ENCODE measurements at places on chromosomes 5 and 9.

DNA sequence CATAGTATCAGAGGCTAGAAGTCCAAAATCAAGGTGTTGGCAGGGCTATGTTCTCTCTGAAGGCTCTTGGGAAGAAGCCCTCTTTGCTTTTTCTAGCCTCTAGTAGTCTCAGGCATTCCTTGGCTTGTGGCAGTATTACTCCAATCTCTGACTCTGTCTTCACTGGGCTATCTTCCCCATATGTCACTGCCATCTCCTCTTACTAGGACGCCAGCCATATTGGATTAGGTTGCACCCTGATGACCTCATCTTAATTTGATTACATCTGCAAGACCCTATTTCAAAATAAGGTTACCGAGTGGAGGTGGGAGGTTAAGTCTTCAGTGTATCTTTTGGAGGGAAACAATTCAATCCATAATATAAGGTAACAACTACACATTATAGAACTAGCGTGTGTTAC, 21.3 kb upstream of the EBF1 start:
- DNase-seq = no peak

DNA sequence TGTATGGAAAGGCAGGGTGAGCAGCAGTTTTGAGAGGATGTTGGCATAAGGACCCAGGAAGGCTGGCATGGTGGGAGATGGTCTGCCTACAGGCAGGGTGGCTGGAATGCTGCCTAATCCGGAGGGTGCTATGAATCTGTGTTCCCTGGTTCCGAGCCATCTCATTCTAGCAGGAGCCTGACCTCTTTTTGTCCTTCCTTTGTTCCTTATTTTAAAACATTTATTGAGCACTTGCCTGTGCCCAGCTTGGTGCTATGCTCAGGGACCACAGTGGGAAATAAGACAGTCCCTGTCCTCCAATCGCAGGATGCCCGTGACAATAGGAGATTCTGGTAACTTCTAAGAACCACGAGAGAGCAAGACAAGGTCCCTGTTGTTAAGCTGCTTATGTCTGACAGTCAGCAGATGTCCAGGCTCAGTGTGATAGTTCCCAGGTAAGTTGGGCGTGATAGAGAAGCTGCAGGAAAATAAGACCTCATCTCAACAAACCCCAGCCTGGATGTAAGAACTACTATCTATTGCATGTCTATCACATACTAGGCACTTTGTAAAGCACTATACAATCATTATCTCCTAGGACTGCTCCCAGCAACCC, 9.1 kb upstream of the ZBTB34 start:
- DNase-seq = no peak

DNA sequence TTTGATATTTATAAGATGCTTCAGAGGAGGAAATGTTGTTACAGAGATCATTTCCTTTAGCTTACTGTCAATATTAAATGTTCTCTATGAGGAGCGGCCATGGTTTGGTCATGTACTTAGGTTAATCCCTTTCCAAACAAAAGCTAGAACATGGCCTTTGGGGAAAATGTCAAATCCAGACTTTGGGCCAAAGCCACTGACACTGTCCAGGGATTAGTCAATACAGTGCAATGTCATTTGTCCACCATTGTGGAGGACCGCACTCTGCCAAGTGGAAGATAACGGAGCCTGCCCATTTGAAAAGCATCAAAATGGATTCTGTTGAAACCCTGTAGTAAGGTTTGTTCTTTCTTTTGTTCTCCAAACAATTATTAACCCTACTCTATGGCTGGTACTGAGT, 50.1 kb downstream of the FRMPD1 start:
- no peak for DNase-seq

DNA sequence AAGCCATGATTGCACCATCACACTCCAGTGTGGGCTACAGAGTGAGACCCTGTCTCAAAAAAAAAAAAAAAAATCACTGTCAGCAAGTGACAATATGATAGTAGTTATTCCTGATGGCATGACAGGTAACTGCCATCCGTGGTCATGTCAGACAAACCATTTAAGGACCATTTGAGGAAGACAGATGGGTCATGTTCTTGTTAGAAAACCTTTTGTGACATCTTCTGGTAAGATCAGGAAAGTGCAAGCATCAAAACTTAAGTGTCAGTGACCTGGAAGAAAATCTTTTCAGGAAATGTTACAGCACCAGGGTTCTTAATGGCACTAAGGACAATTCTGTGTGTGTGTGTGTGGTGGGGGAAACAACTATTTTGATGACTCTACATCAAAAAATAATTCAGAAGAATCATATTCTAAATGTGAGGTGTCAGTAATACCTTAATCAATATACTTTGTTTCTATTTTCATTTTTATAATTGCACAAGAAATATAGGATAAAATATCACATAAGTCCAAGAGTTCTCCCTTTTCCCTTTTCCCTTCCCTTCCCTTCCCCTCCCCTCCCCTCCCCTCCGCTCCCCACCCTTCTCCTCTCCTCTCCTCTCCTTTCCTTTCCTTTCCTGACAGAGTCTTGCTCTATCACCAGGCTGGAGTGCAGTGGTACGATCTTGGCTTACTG, 17.8 kb downstream of the SLC38A9 start:
- DNase-seq = no peak

GRCh38 chr9:18447541-18447940, 26.4 kb upstream of the ADAMTSL1 start:
- no peak for DNase-seq

DNA sequence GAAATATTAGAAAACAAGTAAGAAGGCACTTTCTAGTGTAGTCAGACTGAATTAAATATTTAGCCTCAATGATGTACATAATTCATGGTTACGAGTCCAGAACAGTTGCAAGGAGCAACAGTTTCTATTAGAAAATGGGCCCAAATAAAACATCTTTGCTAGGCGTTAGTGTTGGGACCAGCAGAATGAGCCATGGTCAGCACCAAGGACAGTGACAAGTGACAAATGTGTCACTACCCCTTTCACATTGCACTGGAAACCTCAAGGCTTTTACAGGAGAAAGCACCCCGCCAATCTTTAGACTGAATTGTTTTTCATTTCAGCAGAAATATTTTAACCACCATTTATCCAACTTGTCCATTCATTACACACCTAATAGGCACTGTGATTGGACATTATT, 301.3 kb upstream of the ADCY2 start:
- DNase-seq = no peak

GRCh38 chr9:97873425-97873824, 20.4 kb downstream of the FOXE1 start:
- DNase-seq = no peak

DNA sequence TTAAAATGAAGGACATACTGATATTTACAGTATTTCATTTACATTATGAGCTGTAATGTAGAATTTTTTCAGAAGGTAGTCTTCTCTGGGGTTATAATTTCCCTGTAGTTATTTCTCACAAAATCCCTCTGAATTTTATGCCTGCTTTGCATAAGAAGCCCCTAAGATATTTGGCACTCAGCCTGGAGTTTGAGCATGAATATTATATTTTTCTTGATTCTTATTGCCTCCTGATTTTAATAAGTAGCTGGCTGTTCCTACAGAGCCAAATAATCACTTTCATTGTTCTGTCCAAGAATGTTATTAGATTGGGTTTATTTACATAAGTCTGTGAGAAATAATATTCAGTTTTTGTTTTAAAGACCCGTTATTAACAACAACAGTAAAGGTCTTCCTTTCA, 195.0 kb downstream of the FER start:
- no peak for DNase-seq

Measured in activated CD4-positive, alpha-beta T cell treated with anti-CD3 and anti-CD28 coated beads, Interleukin-2, amount 50 U/mL, for 24 hours (primary cell).